ENCODE measurements at places on chromosomes 4 and X.

DNA sequence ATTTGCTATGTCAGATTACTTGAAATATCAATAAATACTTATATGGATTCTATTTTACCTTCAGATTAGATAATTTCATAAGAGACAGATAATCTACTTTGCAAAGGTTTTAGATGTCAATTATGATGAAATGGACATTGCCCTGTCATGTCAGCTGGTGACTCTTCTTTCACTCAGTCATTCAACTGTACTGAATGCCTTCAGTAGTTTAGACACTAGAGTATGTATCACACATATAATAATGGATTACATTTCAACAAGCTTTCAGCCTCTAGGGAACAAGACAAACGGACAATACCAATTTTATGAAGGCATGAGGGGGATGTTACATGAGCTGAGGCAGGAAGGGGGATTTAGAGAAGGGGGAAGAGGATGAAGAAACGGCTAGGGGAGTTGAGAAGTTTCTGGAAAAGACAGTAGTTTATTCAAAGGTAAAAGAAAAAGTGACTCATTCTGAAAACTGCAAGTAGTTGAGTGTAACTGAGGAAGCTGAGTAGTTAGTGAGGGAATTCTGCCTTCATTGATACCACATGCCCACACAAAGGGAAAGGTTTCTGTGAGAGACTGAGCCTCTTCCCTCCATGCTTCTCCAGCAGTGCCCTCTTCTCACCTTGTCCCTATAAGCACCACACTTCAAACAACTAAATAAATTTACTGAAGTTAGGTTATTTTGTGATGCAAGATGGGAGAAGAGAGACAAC lies 25.7 kb downstream of the SLC9B2 start:
- no peak for DNase-seq

DNA sequence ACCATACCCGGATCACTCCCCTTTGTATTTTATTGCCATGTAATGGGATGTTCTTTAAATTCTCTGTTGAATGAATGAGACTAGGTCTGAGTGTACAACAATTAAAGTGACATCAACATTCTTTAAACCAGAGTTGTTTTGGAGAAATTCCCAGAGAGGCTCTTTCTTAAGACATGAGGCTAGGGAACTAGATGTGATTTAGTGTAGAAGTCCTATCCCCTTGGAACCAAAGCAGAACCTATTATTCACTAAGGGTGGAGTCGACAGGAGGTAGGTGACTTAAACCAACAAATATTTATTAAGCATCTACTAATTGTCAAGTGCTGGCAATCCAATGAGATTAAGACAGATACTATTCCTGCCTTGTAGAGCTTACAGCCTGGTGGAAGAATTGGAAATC lies 1.7 kb downstream of the EIF1AX start:
- no peak for DNase-seq

GRCh38 chrX:134173541-134174272 lies 63.3 kb upstream of the CCDC160 start:
- no peak for DNase-seq

- DNase-seq = no peak
These were observed 28.8 kb downstream of the NLGN3 start for GRCh38 chrX:71173440-71173839.

DNA sequence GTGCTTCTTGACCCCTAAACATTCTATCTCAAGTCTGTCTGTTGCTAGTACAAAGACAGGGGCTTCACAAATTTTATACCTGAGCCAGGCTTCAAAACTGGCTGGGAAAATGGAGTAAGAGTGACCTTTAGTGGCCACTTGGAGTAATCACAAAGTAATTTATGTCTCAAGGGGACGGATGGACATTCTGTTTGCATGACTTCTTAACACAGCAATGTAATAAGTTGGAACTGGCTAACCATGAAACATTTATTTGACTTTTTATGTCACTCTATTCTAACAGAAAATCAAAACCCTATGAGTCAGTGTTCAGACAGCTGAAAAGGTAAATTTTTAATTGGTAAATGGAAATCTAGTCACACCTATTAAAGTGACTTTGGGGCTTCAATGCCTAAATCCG lies 600.6 kb downstream of the ANKRD50 start:
- no peak for DNase-seq

- no peak for DNase-seq
These were observed 31.4 kb downstream of the SSX5 start for GRCh38 chrX:48165241-48165640.

- DNase-seq = no peak
These were observed at the start of gene PRICKLE3 for GRCh38 chrX:49186125-49187027. PRICKLE3 (minus strand) TSS chrX:49186373; CDS start chrX:49186297, 76 bp downstream.

GRCh38 chrX:40360557-40360956 lies 220.2 kb upstream of the ATP6AP2 start:
- DNase-seq = no peak

GRCh38 chr4:41428601-41429279 lies 109.2 kb upstream of the LIMCH1 start:
- no peak for DNase-seq

DNA sequence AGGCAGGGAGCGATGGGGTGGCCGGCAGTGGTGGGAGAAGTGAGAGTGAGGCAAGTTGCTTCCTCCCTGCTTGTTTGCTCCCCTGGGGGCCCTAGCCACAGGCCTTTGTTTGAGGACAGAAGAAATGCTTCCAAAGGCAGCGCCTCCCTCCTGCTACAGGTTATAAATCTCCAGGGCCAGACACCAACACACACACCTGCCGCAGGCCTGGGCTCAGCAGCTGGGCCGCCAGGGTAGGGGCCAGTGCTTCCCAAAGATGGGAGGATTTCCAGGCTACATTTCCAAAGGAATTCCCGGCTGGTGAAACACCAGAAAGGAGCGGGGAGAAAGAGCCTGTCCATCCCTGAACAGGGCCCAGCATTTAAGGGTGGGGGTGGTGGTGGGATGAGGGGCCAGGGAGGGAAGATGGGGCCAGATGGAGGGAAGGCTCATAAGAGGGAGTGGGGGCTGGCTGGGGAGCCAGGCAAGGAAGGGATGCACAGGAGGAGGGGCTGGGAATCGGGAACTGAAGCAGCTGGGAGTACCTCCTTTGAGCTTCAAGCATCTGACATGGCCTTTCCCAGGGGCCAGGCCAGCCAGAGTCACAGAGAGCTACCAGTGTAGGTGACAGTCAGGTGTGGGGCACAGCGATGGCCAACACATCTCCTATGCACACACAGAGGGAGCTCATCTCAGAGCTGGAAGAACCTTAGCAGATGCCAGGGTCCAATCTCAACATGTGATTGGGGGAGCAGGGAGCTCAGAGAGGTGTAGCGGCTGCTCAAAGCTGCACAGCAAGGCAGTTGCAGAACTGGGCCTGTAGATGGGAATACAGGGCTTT lies 143.9 kb downstream of the PJA1 start:
- DNase-seq = no peak

DNA sequence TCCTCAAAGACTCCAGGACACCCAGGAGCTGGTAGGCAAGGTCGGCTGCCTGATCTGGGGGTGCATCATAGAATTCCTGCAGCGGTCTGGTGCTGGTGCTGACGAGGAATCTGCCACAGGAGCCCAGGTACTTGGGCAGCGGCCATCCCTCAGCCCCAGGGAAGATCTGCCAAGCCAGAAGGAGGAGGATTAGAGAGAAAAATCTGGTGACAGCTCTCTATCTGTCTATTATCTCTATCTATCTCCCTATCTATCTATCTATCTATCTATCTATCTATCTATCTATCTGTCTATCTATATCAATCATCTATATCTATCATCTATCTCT lies 46.7 kb downstream of the DIPK2B start:
- no peak for DNase-seq

DNA sequence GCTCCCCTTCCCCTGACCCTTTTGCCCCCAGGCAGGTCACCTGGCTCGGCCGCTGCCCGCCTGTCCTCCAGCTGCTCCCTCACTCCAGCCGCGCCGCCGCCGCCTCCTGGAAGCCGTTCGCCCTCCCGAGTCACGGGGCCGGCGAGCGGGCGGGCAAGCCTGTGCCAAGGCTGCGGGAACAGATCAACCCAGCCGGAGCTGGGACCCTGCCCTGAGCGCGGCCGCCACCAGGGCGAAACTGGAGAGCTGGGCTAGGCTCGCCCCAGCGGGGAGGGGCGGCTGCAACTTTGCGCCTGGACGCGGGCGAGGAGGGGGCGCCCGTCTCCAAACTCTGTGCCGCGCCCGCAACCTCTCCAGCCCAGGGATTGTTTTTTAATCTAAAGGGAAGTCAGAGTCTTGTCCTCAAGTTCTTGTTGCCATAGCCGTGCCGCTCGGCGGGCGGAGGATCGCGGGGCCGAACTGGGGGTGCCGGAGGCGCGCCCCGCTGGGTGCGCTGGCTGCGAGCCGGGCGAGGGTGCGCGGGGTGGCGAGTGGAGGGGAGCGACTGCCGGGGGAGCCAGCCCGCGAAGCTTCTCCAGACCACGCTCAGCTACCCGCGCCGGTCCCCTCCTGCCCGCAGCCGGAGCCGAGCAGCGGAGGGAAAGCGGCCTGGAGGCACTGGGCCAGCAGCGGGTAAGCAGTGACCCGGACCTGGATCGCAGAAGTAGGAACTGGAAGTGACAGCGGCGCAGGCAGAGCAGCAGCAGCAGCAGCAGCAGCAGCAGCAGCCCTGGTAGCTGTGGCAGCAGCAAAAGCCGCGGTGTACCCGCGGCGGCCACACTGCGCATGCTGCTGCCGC lies 13.4 kb downstream of the ARHGEF6 start:
- DNase-seq = no peak

DNA sequence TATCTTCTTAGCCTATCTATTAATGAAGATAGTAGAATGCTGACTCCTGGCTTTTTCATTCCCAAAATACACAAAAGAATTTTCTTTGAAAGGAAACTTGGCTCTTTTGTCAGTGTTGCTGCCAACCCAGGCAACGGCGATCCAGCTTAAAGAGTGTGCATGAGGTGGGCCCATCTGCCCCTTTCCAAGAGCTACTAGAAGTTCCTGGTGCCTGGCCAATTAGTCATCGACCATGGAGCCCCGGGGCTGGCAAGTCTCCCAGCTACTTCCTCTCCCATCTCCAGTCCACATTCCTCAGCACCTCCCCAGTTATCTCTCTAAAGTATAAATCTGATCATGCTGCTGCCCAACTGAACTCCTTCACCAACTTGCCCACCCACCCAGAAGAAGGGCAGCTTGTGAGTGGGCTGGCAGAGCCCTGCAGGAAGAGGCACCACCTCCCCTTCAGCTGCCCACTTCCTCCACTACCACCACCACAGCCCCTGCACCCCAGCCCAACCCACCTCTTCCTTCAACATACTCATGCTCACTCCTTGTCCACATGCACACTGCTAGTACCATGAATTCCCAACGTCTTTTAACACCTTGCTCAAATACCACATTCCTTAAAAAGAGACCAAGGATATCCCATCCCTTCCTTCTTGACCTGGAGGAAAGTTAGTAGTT lies 158.2 kb upstream of the MAP3K15 start:
- DNase-seq = no peak

DNA sequence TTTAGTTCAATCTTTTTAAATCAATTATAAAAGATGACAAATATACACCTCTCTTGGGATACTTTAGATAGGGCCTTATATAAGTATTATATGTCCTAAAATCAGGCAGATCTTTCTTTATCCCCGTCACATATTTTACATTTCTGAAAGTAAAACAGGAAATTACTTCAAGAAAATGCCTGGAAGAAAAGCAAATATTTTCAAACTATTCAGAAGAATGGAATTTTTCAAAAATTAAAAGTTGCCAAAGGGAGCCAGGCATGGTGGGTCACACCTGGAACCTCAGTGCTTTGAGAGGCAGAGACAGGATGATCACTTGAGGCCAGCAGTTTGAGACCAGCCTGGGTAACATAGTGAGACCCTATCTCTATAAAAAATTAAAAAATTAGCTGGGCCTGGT lies 34.4 kb downstream of the MGARP start:
- DNase-seq = no peak

DNA sequence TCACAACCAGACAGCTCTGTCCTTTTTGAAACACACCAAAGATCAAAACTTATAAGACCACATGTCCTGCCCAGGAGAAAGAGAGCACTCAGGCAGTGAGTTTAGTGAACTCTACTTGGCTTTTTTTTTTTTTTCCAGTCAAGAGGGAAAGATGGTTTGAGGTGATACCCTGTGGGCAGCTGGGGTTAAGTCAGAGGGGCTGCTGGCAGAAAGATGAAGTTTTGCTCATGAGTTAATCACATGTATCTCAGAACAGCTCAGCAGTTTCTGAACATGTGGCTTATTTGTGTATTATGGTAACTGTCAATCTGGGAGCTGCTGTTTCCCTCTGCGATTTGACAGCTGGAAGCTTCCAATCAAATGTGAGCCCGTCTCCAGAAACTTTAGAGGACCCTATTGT lies 56.4 kb upstream of the MAP3K15 start:
- no peak for DNase-seq

GRCh38 chr4:4761128-4761982 lies 98.1 kb upstream of the MSX1 start:
- no peak for DNase-seq

DNA sequence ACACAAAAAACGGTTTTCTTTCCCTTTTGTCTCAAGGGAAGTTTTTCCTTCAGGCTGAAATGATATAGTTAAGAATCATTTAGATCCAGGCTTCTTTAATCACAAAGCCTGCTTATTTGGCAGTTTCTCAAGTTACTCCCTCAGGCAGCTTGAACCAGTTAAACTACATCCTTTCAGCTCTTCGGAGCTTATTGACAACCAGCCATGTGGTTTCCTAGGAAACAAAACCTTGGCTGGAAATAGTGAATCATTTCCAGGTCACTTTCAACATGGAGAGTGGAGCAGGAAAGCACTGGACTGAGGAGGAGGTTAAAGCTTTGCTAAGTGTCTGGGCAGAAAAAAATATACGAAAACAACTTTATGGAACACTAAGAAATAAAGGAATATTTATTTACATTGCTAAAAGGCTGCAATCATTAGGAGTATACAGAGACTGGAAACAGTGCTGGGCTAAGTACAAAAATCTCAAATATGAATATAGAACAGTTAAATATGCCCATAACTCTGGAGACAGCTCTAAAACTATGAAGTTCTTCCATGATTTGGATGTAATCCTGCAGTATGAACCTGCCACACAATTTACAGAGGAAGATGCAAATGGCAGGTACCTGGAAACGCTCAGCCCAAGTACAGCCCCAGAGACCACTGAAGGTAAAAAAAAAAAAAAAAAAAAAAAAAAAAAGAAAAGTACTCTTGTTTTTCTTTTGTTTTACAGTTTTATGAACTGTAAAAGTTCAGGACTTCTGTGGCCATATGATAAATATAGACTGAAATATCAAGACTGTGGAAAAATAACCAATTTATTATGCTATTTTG lies 23.2 kb upstream of the AASDH start:
- DNase-seq = no peak

DNA sequence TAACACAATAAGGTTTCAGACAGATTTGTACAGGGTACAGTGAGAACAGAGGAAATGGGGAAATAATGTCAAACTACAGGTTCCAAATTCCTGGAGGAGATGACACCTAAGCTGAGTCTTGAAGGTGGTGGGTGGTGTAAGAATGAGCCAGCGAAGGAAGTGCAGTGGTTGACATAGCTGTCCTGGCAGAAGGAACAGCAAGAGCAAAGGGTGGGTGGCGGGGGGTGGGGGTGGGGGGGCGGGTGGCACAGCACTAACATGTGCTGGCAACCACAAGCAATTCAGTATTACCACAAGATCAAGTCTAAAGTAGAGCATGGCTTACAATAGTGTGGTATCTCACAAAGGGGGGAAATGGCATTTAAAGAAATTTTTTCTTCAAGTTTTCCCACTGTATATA lies 13.1 kb upstream of the G3BP2 start:
- DNase-seq = no peak

GRCh38 chr4:125729171-125729570 lies 414.4 kb downstream of the FAT4 start:
- no peak for DNase-seq

- no peak for DNase-seq
These were observed 1.0 kb upstream of the SNCA start for GRCh38 chr4:89837993-89838390.
